ENCODE measurements at places on chromosomes 12 and 14. TPM values are rescaled to one million over a fixed set of nuclear protein-coding genes. Genes with fewer than 3 reads are reported as not detected.

DNA sequence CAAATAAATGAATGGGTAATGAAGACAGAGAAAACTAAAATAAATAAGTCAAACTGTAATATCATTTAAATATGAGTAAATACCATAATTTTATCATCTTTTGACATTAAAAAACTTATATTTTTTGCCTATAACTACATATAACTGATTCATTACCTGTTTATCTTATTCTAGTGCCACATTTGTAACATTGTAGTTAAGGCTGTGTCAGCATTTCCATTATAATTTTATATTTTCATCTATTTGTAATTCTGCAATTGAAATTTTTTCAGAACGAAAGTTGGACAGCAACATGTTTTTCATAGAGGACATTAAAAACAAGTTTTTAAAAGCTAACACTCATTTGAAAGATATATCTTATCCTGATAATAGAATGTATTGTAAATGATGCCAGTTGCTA is 1286.5 kb downstream of the LRFN5 start:
- DNase-seq, result no peak

NPFF gene
- polyA plus RNA-seq, result not detected

- no peak for DNase-seq
Observed at GRCh38 chr12:46915836-46916235, 90.0 kb upstream of the SLC38A4 start.

LMNTD1 gene
- polyA plus RNA-seq, result not detected

DNA sequence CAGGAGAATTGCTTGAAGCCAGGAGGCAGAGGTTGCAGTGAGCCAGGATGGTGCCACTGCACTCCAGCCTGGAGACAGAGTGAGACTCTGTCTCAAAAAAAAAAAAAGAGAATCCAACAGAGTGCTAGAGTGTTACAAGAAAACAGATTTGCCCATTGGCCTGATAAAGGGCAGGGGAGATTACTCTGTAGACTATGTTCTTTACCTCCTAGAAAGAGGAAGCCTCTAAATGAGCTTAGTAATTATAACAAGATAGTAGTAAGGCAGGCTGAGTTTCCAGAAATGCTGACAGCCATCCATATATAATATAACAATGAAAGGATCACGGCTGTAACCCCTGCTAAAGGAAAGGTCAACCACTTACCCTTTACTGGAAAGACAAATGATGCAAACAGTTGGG is 24.4 kb downstream of the AK7 start:
- no peak for DNase-seq

PKP2 gene
- not detected for polyA plus RNA-seq

DNA sequence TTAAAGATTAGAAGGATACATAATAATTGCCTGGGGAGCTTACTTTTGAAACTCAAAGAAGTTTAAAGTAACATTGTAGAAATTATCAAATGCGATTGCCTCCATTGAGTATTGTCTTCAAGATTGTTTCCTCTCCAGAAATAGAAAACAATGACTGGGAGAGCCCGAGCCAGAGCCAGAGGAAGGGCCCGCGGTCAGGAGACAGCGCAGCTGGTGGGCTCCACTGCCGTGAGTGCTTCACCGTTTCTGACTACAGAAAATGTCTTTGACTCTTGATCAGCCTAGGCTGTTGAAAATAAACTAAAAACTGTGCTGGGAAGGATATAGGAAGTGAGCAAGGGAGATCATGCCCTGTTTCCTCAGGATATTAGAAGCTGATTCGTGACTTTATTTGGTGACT is 4.8 kb downstream of the PIWIL1 start:
- no peak for DNase-seq

Measured in naive B cell (primary cell).